ENCODE measurements at places on chromosomes 6 and 20.

DNA sequence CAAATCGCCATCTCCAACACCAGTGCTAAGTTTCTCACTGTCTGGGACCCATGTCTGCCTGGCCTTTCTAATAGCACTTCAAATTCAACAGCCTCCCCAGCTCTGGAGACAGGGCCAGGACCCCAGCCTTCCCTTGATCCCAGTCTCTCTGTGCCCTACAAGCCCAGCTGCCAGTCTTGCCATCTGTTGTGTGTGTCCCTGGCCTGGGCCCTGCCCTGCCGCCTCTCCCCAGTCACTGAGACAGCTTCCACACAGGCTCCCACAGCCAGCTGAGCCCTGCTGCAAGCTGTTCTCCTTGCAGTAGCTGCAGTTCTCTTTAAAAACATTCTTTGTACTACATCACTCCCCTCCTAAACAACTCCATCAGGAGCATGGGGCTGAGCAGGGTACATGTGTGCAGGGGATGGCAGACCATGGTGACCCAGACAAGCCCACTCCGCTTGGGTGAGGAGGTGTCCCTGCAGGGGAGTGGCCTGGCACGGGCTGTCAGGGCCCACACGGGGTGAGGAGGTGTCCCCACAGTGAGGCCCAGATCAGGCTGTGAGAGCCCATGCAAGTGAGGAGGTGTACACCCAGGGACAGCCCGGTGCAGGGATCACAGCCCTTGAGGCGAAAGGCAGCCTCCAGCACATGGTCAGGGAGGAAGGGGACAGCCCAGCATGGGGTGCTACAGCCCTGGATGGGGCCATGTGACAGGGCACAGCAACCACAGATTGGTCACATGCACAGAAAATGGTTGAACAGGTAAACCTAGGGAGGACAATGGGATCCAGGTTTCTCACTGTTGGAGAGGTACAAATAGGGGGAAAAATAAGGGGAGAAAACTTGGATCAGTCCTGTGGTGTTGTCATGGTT lies 16.2 kb downstream of the CST7 start:
- no peak for DNase-seq

GRCh38 chr6:150719099-150719766 lies 119.5 kb downstream of the PLEKHG1 start:
- no peak for DNase-seq

DNA sequence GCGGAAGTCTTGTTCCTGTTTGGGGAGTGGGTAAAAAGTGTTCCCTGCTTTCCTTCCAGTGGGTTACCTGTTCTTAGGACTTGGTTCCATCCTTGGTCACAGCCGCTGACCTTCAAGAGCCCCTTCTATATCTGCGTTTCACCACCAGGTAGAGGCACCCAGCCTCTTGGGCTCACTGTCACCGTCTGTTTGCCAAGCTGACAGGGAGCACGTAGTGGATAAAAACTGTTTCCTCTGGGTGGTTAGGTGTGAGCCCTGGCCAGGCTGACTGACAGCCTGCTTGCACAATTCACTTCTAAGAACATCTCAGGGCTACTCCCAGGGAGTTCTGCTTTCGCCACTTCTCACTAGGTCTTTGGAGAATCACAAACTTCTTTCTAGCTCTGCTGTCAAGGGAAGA lies 1.8 kb upstream of the JPH2 start:
- DNase-seq, result no peak

GRCh38 chr20:21189761-21190523 lies 64.1 kb downstream of the KIZ start:
- no peak for DNase-seq

DNA sequence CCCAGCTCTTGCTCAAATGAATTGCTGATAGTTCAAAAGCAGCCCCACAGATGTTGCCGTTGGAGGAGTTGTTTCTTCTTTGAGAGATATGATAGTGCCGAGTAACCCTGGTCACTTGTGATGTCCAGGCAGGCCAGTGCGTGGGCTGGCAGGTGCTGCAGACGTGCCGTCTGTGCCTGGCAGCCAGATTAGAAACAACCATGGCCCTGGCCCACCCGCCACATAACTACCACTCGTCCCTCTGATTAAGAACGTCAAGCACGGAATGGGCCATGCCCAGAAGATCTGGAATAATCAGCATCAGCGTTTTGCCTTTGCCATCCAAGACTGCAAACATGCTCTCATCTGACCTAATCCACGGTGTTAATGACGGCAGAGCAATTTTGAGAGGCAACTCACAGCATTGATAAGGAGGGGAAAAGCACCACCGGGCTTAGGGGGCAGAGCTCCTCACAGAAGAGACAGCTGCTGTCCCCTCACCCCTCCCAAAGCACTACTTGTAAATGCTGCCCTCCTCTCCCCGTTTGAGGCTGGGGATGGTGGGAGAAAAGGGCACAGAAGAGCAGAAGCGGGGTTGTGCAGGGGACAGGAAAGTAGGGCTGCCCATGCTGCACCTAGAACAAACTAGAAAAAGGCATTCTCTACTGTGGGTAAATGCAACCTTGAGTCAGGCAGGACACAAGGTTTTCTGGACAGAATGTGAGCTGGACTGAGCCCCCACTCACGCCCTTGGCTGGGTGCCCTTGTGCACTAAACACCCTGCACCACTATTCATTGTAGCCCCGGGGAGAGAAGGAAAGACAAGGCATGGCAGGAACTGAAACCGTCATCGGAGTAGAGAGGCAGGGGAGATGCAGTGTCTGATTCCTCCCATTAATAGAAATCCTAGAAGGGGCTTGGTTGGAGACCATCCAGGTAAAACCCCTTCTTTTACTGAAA lies 5.3 kb upstream of the CPNE5 start:
- DNase-seq, result no peak

DNA sequence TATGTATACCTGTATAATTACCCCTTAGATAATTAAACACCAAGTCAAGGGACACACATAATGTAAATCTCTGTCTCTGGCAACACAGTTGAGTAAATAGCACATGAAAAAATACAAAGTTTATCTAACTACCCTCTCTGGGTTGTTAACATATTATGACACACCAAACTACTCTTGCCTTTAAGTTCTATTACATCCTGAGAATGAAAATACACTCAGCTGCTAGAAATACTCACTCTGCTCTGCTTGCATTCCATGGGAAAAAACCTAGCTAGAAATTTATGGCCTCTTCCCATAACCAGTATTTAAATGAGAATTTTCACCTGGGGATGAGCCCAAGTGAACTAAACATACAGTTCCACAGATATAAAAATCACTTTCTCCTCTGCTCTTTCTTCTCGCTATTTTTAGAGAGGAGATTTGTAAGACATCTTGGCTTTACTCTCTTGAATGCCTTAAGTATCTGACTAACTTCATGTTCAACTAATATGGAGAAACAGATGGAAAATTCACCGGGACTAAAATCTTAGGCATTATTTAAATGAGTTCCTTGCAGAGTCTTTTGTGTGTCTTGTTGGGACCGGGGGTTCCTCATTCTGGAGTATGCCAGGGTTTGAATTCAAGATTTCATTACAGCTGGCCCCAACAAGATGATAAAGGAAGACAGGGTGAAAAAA lies 140.9 kb downstream of the GJA10 start:
- DNase-seq, result no peak

- no peak for DNase-seq
Measured at GRCh38 chr6:84251891-84252539, 24.6 kb upstream of the CEP162 start.

DNA sequence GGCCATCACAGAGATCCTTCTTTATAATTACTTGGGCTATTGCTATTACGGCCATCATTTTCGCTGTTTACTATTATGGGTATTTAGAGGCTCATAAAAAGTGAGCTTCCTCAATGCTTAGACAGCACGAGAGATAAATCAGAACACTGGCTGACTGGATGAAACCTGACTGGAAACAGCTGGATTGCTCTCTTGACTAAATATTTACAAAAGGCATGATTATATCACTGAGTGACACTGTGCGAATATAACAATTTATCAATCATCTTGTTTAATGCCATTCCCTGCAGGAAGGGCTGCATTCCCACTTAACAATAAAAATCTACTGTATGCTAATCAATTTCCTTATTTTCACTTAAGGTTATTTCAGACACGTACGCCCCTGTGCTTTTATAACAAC lies 260.1 kb upstream of the ARID1B start:
- no peak for DNase-seq

DNA sequence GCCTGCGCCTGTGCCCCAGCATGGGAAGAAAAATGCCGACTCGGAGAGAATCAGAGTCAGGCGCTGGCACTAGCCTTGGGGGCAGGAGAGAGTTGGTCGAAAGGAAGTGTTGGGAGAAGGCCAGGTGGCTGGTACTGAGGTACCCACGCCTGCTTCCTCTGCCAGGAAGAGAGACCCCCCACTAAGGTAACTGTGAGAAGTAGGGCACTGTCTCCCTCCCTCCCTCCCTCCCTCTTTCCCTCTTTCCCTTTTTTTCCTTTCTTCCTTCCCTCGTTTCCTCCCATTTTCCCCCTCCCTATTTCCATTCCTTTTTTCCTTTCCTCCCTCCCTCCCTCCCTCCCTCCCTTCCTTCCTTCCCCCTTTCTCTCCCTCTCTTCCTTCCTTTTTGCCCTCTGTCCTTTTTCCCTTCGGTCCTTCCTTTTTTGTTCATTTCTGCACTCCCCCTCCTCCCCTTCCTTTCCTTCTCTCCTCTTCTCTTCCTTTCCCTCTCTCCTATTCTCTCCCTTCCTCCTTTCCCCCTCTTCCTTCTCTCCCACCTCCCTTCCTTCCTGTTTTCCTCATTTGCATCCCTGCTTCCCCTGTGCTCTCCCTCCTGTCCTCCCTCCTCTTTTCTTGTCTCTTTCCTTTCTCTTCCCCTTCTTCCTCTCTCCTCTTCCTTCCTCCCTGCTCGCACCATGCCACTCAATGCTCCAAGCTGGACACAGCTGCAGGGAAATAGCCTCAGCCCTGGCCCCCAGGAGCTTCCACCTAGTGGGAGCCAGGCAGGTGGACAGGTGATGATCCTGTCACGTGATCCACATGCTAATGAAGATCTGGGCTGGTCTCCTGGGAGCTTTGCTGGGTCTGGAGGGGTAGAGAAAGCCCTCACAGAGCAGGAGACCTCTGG lies 148.0 kb downstream of the DHX35 start:
- DNase-seq, result no peak

DNA sequence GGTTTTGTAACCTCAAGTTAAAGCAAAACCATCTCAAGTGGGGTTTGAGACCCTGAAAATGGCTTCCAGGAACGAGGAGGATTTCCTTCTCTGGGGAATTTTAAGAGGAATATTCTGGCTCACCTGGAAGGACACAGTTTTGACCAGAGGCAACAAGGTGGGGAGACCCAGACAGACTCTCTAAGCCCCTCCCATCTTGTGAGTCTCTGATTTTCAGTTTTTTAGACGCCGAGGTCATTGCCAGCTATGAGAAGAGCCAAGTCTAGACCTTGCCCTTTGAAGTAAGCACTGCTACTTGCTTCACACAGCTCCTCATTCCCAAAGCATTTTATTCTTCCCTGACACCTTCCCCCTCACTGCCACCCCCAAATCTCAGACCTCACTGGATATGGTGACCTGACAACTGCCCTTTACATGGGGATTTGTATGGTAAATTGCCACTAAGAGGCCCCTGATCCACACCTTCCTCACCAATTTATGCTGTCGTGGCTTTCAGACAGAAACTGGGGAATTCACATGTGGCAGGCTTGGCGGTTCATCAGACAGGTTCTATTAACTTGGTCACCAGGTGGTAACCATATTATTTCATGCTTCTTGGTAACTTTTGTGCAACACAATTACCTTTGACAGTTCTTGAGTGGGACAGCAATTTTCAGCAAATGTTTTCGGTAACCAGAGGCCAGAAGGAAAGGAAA lies 116.2 kb downstream of the ISM1 start:
- no peak for DNase-seq

DNA sequence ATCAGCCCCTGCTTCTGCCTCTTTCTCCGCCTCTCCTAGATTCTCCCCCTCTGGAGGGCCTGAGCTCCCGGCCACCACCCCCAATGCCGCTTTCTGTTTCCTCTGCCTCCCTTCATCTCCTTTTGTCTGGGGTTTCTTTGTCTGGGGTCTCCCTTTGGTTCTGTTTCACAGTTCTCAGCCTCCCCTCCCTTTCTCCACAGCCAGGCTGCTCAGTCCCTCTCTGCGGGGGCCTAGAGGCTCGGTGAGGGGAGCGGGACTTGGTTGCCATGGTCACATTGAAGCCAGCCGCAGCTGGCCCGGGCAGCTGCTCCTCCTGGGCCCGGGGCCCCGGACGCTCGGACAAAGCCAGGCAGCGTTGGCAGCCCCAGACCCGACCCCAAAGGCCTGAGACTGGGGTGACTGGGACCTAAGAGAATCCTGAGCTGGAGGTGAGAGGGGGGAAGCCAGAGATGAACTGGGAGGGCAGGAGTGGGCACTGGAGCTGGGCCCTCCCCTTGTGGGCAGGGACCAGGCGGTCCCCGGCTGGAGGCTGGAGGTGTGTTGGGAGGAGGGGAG lies 3.5 kb upstream of the DDR1 start:
- no peak for DNase-seq

- DNase-seq, result no peak
Measured at GRCh38 chr6:125923366-125923877, 33.1 kb upstream of the HINT3 start.

- DNase-seq, result no peak
Measured at GRCh38 chr20:45268531-45268930, 14.2 kb upstream of the SLPI start.

- no peak for DNase-seq
Measured at GRCh38 chr6:56944661-56945060, 10.2 kb upstream of the BEND6 start.

- no peak for DNase-seq
Measured at GRCh38 chr6:67362976-67363375, 1272.1 kb upstream of the ADGRB3 start.

DNA sequence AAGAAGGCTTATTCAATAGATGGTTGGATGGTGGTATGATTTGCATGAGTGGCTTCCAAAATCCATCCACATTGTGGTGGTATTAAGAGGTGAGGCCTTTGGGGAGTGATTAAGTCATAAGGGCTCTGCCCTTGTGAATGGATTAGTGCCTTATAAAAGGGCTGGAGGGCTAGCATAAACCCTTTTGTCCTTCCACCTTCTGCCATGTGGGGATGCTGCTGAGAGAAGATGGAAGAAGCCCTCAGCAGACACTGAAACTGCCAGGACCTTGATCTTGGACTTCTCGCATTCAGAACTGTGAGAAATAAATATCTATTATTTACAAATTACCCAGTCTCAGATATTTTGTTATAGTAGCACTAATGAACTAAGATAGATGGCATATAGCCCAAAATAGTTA lies 27.8 kb upstream of the SRPK1 start:
- no peak for DNase-seq

DNA sequence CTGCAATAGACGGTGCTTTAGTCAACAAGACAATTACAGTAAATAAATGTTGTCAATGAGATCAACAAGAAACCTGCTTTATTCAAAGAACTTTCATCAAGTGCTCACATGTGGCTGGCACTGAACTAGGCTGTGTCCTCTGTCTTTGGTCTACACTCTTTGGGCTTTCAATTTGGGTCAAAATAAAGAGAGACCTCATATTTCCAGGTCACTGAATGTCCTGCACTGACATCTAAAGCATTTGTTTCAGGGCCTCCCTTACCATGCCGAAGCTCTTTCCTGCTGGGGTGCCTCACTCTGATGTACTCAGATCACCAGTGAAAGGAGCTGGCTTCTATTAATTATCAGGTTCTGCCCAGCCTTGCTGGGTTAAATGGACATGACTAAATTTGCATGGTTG lies 32.0 kb downstream of the PDE7B start:
- no peak for DNase-seq

- DNase-seq, result no peak
Measured at GRCh38 chr20:41342474-41343464, 2.1 kb downstream of the LPIN3 start.

Data from RWPE1 (cell line).